ENCODE measurements at places on chromosomes 7 and 10.

DNA sequence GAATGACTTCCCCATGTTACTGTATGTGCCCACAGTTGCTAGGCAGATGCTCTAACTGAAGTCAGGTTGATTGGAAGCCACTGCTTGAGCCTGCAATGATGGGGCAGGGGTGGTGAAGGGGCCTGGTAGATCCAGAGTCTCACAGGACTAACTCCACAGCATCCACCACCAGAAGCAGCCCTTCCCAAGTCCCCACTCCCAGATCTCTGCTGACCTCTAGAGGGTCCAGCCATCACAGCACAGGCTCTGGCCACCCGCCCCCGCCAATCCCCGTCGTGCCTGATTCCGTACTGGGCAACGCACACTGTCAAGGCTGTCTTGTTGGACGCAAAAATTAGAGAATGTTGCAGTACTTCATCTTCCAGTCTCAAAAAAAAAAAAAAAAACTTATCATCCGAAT lies 136.8 kb upstream of the PDE1C start:
- DNase-seq, result no peak

DNA sequence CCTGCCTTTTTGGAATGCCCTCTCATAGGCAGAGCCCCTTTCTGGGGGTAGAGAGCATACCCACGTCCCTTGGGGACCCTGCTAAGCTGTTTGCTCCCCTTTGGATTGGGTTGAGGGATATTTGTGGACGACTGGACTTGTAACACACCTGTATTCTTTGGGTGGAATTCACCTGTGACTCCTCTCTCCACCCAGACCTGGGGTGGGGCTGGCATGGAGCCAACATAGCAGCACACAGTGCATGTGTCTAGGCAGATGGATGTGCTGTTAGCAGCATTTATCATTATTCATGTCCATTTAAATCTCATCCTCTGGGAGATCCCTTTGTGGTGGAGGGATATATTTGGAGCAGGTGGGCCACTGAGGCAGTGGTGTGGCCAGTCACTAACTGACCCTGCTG lies 51.0 kb downstream of the CDH23 start:
- DNase-seq, result no peak

DNA sequence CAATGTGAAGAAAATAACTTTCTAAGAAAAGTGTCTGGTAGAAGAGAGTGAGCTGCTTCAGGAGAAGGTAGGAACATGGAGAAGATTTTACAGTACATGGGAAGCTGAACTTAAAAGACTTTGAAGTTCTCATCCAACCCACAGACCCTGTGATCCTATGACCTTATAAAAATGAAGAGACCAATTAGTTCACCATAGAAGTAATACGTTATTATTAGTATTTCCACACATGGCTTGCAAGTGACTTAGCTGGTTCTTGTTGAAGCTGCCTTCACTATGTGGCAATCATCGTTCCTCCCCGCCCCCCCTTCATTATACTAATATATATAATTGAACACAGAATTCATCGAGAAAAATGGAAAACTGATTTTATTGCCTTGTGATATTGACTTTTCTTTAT lies 129.1 kb downstream of the SND1 start:
- DNase-seq, result no peak

- DNase-seq, result no peak
These were observed 94.4 kb downstream of the JAZF1 start for GRCh38 chr7:28086198-28086597.

DNA sequence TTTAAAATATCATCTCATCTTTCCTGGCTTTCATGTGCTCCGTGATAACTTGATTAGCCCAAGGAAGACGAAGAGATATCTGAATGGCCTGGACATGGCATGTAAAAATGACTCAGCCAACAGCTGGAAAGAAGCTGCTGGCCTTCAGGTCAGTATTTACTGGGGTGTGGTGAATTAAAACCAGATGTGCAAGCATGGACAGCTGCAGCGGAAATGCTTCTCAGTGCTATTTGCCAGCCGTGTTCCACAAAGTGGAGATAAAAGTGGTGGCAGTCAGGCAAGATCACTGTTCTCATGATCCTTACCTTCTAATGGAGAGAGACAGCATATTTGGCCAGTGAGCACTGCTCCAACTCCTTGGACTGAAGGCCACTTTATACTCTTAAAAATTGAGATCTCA lies 203.1 kb upstream of the VSTM2A start:
- no peak for DNase-seq

Data from activated CD8-positive, alpha-beta memory T cell treated with anti-CD3 and anti-CD28 coated beads for 1 hour (primary cell).